HT1080 (cell line): ENCODE measurements at places on chromosomes 12 and 14.

DNA sequence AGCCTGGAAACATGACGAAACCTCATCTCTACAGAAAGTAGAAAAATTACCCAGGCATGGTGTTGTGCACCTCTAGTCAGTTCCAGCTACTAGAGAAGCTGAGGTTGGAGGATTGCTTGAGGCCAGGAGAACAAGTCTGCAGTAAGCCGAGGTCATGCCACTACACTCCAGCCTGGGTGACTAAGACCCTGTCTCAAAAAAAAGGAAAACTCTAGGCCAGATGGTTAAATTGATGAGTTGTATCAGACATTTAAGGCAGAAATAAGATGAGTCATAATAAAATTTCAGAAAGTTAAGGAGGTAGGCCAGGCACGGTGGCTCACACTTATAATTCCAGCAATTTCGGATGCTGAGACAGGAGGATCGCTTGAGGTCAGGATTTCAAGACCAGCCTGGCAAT lies 10.7 kb downstream of the EIF2S1 start:
- peak; percentile 78 for DNase-seq

- DNase-seq = peak; percentile 42
These were observed 57.2 kb upstream of the ATP2A2 start for GRCh38 chr12:110223777-110224378.

- peak; percentile 27 for DNase-seq
These were observed 167.1 kb downstream of the DUSP6 start for GRCh38 chr12:89185181-89185580.

DNA sequence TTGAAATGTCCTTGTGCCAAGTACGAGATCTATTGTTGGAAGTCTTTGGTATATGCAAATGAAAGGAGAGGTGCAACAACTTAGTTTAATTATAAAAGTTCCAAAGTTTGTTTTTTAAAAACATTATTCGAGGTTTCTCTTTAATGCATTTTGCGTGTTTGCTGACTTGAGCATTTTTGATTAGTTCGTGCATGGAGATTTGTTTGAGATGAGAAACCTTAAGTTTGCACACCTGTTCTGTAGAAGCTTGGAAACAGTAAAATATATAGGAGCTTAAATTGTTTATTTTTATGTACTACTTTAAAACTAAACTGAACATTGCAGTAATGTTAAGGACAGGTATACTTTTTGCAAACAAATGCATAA lies 2.3 kb downstream of the HSPA2 start:
- no peak for DNase-seq

- DNase-seq = peak; percentile 15
These were observed 184.7 kb upstream of the DCN start for GRCh38 chr12:91367234-91367849.

GRCh38 chr12:100138048-100138802 lies 4.4 kb downstream of the BLTP3B start:
- DNase-seq = no peak

DNA sequence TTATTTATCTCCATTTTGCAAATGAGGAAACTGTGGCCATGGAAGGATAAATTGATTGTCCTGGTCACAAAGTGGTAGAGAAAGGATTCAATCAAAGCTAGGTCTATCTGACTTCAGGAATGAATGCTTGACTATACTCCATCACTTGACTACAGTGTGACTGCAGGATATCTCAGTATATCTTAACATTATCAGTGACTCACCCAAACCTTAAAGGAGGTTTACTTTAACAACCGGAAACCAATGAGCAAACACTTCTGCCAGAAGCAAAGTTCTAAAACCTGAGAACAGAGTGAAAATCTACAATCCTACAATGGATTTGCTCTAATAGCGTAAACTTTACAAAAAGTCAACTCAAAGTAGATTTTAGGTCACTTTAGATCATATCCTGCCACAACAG lies 277.0 kb downstream of the CEP128 start:
- DNase-seq = peak; percentile 35

DNA sequence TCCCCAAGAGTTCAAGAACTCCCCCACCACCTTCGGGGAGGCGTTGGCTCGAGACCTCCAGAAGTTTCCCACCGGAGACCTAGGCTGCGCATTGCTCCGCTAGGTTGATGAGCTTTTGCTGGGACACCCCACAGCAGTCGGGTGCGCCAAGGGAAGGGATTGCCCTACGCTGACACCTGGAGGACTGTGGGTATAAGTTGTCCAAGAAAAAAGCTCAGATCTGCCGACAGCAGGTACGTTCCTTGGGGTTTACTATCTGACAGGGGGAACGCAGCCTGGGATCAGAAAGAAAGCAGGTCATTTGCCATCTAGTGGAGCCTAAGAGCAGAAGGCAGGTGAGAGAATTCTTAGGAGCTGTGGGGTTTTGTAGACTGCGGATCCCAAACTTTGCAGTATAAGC lies 98.8 kb downstream of the FRMD6 start:
- no peak for DNase-seq

- DNase-seq = peak; percentile 20
These were observed 4.8 kb upstream of the DGLUCY start for GRCh38 chr14:91108941-91109611.

DNA sequence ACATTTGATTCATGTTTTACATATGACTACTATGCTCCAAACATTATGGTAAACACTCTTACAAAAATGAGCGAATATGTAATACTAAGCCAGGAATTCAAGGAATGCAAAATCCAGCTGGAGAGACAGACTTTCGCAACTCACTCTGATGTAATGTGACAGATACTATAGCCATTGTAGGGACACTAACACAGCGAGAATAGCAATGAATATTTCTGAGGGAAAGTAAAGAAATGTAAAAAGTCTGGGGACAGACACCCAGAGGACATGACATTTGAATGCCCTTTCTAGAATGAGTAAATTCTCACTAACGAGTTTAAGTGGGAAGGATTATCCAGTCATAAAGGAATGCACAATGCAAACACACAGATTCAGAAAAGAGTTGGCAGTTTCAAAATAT lies 121.9 kb downstream of the PIK3C2G start:
- DNase-seq = peak; percentile 63

DNA sequence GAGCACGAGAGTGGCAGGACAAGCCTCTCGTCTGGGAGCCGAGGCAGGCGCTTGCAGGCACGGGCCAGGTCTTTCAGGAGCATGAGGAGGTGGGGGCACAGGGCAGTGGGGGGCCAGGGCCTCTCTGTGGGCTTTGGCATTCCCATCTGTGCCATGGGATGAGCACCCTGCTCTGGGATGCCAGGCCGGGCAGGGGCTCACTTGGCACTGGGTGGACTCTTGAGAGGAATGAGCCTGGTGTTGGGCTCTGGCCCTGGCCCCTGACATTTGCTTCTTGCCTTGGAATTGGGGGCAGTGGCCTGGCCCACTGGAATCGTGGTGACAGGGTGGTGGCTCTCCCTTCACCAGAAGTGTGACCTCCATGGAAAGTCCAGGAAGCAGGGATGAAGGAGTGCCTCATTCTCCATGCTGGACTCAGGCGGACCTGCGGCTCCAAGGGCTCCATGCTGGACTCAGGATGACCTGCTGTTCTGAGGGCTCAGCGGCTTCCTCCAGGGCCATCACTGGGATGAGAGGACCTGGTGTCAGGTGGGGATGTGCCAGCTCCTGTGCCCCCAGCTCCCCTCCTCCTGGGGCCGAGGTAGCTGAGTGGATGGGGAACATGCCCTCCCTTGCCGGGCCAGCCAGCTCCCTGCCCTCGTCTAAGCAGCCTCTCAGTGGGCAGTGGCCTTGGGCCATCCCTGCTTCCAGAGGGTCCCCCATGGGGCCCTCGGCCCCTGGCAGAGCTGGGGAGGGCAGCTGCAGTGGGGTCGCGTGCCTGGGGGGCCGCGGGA lies 220.3 kb downstream of the KIF26A start:
- DNase-seq = no peak

DNA sequence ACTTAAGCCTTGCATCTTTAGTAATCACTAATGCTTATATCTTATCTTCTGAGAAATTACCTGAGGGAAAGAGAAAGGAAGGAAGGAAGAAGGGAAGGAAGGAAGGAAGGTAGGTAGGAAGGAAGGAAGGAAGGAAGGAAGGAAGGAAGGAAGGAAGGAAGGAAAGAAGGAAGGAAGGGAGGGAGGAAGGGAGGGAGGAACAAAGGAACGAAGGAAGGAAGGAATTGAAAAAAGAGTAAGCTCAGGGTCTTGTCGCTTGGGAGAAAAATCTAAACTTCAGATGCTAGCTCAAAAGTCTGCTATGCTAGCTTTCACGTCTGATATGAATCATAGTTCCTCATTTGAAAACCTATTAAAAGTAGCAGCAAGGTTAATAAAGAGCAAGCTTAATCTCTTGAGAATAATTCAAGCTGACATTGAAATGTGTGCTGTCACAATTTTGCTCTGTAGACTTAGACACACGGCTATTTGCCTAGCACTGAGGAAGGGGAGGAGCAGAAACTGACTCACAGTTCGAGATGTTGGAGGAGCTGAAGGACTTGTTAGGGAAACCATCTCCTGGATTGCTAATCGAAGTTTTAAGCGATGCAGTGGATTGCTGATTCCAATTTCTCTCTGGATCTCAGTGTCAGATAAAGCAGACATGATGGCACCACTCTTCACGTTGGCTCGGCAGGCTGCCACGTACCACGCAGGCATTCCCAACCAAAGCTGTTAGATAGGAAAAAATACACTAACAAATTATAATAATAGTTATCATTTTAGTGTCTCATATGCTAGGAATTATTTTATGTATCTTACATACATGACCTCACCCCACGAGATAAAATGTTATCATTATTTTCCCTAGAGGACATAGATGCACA lies 216.7 kb downstream of the ACSS3 start:
- DNase-seq = no peak

DNA sequence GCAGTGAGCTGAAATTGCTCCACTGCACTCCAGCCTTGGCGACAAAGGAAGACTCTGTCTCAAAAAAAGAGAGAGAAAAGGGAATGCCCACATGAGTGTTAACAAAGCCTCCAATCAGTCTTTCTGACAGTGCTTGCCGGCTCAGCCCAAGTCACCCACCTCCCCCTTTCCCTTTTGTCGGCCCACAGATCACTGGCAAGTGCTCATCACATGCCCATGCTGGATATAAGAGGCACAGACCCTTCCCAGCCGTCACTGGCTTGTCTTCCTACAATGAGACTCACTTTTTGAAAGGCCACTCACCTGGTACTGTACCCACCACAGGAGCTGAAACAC lies 70.8 kb downstream of the CCDC88C start:
- no peak for DNase-seq
